ENCODE measurements at places on chromosomes 2 and 18. TPM values are rescaled to one million over a fixed set of nuclear protein-coding genes. Genes with fewer than 3 reads are reported as not detected.

DNA sequence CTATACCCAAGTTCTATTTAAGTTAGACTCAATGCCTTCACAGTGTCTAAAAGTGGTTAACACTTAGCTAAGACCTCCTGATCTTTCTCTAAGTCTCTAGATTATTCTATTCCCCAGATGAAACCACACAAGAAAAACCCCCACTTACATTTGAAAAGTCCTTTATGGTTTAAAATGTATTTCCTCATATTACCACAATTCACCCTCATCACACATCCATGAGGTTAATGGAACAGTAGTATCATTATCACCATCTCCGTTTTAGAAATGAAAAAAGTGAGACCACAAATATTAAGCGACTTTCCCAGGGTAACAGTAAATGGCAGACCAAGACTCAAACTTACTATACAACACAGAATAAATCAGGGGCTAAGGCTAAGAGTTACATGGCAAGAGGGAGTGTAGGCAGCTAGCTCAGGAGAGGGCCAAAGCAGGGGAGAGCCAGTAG, 28.6 kb downstream of the EPG5 start:
- no peak for DNase-seq

GRCh38 chr2:69524799-69525198, 87.6 kb upstream of the NFU1 start:
- no peak for DNase-seq

DNA sequence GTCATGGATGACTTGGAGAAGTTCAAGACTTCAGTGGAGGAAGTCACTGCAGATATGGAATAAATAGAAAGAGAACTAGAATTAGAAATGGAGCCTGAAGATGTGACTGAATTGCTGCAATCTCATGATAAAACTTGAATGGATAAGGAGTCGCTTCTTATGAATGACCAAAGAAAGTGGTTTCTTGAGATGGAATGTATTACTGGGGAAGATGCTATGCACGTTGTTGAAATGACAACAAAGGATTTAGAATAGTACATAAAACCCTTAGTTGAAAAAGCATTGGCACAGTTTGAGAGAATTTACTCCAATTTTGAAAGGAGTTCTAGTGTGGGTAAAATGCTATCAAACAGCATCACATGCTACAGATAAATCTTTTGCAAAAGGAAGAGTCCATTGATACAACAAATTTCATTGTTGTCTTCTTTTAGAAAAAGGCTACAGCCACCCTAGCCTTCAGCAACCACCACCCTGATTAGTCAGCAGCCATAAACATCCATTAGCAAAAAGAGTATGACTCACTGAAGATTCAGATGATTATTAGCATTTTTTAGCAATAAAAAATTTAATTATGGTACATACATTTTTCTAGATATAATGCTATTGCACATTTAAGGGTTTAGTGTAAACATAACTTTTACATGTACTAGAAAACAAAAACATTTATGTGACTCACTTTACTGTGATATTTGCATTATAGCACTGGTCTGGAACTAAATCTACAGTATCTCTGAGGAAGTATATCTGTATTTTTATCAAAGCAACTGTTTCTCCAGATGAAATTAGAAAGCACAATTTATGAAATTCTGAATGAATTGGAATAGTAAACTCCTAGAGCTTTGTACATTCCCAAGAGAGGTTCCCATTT, 110.5 kb upstream of the TACR1 start:
- no peak for DNase-seq

GRCh38 chr2:21759819-21760218, 636.1 kb downstream of the TDRD15 start:
- no peak for DNase-seq

DNA sequence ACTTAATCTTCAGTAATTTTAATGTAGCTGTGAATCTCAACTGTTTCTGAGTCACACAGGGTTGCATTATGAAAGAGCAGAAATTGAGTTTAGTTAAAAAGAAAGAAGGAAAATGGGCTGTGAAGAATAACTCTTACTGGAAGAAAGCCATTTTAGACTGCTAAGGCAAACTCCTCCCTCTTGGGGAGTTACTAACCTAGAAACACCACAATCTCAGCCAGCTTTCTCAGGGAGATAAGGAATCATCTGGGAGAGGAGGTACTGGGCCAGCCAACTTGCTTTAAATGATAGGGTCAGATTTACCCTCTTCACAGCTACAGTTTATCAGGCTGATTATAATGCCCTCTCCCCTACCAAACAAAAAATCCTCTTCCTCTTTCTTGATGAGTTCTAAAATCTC, 119.5 kb downstream of the CCDC148 start:
- DNase-seq: no peak

GRCh38 chr2:218166791-218167190, at the start of gene CXCR1:
Gene CXCR1, minus strand, starts transcription at chr2:218166962. Its CDS starts 1,751 bp downstream, at chr2:218165211.
- DNase-seq: no peak

DNA sequence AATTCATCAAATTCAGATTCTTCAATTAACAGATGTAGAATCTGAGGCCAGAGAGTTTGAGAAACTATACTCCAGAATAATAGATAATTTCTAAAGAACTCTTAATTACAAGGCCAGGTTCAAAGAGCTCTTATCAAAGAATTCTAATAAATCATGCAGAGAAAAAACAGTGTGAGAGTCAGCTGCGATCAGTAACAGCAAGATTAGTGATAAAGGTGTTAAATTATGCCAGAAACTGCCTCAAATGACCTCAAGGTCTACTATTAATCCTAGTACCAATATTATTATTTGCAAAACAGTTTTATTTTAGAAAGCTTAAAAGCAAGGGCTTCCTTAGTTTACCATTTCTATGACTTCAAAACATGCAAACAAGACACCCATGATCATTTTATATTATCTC, 215.3 kb downstream of the GCA start:
- DNase-seq: no peak

DNA sequence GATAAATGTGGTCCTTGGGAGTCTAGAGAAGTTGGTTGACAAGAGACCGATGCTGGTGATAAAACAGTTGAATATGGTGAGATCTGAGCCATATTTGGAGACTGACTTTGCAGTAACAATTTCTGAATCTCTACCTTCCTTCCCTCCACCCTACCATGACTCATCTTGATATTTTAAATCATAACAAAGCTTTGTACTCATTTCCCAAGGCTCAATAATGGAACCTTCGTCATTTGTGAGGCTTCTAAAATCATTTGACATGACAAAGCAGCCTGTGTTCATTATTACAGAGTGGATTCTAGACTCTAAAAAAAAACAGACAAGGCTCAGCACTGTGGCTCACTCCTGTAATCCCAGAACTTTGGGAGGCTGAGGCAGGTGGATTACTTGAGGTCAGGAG, 38.5 kb upstream of the PDCL3 start:
- DNase-seq: no peak

- no peak for DNase-seq
Observed at GRCh38 chr2:190822043-190822442, 58.6 kb upstream of the GLS start.

DNA sequence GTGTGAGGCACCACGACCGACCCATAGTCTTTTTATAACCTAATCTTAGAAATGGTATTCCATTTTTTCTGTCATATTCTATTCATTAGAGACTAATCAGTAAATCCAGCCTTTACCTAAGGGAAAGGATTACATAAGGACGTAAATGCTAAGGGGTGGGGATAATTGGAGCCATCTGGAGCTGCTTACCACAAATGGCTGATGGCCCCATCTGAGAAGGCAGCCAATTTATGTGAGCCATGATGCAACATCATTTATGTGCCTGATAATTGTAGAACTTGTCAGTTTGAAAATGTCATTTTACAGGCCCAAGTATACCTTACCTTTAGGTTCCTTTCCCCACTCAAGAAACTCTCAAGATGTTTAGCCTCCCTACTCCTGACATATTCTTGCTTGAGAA, 44.0 kb downstream of the ARHGEF33 start:
- no peak for DNase-seq

DNA sequence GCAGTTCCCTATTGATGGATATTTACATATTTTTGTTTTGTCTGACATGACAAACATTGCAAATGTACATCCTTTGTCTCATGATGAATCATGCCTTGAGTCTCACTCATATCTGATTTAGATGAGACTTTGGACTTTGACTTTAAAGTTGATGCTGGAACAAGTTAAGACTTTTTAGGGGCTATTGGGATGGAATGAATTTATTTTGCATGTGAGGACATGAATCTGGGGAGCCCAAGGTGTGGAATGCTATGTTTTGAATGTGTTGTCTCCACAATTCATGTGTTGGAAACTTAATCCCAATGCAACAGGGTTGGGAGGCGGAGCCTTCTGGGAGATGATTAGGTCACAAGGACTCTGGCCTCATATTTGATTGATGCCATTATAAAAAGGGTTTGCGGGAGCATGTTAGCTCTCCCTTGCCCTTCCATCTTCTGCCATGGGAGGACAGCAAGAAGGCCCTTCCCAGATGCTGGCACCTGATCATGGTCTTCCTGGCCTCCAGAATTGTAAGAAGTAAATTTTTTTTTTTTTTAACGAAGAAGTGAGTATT, 29.1 kb upstream of the INO80D start:
- no peak for DNase-seq

GRCh38 chr2:46552528-46552927, 73.2 kb downstream of the TMEM247 start:
- no peak for DNase-seq

The LRATD1 gene
- total RNA-seq: 14.2 TPM

The PCARE gene
- not detected for total RNA-seq

All from Calu3 (cell line).